Nephron progenitor cell (in vitro differentiated cells): ENCODE measurements at places on chromosomes 4 and X.

GRCh38 chr4:83231620-83232076 is 53.0 kb downstream of the COQ2 start:
- DNase-seq: no peak

- DNase-seq: no peak
Measured at GRCh38 chr4:165970703-165971420, 97.8 kb downstream of the TLL1 start.

DNA sequence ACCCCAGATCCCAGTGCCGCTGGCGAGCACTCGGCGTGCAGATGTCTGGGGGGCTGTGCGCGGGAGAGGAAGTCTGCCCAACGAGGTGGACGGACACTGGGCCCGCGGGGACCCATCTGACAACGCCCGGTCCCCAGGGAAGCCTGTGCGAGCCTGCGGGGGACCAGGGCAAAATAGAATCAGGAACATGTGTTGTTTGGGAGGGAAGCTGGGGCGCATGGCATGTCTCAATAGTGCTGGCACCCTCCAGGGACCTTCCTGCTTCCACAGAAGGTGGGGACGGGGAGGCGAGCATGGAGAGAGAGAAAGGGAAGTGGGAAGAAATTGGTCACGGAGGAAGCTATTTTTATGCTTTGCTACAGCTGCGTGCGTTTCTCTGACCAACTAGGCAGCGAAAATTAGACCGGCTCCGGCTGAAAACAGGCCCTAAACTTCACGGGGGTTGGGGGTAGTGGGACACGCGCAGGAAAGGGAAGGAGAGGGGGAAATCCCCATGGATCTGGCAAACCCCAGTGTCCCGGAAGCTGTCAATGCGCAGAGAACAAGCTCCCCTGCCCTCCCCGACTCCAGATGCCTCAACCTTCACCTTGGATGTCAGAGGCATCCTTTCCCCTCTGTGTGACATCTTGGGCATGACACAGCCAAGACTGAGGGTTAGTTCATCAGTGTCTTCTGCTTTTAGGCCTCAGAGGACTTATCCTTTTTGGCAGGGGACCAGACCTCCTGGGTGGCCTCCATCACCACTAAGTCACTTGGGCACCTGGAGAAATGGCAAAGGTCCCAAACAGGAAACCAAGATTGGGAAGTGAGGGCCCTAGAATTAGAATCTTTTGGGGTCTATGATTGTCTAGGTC is 169.8 kb upstream of the BCOR start:
- DNase-seq: no peak

DNA sequence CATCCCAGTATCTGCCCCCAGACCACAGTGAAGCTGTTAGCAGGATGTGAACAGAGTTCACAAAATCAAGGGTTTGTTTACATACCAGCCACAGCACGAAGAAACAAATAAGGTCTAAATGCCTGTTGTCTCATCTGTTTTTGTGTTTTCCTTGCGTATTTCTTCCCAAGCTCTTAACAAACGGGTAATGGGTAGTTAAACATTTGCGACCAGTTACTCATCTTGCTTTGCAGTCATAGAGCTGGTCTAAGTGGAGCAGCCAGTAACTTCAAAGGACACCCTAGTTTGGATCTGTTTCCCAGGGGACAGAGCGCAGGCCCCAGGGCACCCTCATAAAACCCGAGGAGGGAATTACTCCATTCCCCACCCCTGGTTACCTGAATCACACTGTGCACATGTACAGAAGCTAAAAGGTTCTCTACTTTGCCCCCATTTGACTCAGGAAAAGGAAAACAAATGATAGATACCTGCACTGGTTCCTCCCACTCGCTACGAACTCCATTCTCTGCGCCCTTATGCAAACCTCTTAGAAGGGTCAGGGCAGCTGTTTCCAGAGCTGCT is 68.8 kb downstream of the MAML3 start:
- no peak for DNase-seq

- no peak for DNase-seq
Measured at GRCh38 chrX:65866146-65866545, 173.7 kb downstream of the VSIG4 start.

DNA sequence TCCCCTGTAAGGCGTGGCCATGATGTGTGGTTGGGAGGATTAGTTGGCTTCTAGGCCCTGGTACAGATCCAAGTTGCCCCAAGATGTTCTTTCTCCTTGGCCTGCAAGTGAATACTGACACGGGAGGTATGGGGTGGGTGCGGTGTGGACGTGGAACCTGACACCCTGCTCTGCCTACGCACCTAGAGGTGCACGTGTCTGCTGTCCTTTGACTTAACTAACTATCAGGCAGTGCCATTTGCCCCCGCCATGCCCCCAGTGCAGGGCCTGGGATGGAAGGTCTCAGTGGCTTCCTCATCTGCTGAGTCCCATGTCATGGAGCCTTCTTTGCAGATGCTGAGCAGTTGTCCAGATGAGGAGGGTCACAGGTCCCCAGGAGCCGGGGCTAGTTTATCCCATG is 90.8 kb downstream of the PSAPL1 start:
- no peak for DNase-seq

GRCh38 chr4:43224559-43224958 is 332.0 kb downstream of the GRXCR1 start:
- DNase-seq: no peak

DNA sequence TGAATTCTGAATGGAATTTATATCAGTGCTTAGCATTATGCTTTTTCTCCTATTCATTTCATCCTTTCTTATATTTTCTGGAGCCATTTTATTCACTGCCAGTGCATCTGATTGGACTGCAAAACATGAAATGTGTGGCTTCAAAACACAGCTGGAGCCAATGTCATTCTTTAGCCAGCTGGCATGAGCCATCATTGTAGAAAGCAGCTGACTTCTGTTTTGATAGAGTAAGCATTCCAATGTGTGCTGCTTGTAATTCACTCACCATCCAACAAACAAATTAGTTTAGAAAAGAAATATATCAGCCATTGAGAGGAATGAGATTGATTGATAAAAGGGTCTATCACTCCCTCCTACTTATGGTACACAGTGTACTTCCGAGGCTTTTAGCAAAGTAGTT is 2616.0 kb downstream of the ARAP2 start:
- DNase-seq: no peak

- DNase-seq: no peak
Measured at GRCh38 chr4:151744614-151745013, 16.2 kb downstream of the GATB start.

- no peak for DNase-seq
Measured at GRCh38 chr4:3827616-3828492, 61.7 kb downstream of the ADRA2C start.

- no peak for DNase-seq
Measured at GRCh38 chr4:159395693-159396092, 292.8 kb downstream of the RAPGEF2 start.

DNA sequence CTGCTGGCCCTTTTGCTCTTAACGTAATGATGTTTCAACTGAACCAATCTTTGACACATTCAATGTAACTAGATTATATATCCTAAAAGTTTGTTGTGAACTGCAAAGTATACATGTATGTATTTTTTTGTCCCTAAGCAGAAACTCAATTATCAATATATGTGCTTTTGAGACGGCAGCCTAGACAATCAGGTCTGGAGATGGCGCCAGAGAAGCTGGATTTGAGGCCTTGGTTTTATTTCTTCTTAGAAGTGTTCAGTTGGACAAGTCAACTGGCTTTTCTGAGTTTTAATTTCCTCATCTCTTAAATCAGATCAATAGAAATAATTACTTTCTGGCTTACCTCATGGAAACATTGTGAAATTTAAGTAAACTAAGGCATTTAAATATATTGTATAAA is 62.5 kb downstream of the DCAF8L1 start:
- peak; percentile 2 for DNase-seq

- peak; percentile 26 for DNase-seq
Measured at GRCh38 chr4:129344058-129344457, 248.1 kb downstream of the C4orf33 start.

DNA sequence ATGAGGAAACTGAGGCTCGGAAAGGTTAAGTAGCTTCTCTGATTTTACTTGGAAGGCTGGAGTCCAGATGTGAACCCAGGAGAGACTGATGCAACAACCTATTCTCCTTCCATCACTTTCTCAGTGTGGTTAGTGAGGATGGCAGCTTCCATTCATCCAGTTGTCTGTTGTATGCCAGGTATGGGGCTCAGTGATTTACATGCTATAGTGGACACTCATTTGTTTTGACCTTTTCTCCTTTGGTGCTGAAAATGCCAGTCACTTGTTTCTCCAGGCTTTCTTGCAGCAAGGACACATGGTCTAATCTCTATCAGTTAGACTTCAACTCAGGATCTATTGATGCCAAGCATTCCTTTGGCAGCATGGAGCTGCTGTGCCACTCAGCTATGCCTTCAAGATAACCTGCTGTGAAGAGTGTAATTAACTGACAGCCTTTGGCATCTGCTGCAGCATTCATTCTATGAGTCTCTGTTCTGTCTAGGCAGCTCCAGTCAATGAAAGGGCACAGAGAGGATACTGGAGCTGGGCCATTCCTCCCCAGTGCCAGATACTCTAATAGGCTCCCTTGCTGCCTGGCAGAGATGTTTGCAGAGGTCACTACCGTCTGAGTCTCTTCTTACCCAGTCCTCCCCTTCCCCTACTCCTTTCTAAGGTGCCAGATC is 11.0 kb upstream of the CWH43 start:
- no peak for DNase-seq

GRCh38 chr4:61011051-61011450 is 189.1 kb upstream of the ADGRL3 start:
- DNase-seq: no peak

GRCh38 chr4:184190711-184191110 is 27.0 kb downstream of the ENPP6 start:
- DNase-seq: no peak
